NB4 (cell line): ENCODE measurements at places on chromosomes 2 and 18.

- no peak for DNase-seq
Observed at GRCh38 chr2:38131676-38132075, 55.7 kb upstream of the CYP1B1 start.

DNA sequence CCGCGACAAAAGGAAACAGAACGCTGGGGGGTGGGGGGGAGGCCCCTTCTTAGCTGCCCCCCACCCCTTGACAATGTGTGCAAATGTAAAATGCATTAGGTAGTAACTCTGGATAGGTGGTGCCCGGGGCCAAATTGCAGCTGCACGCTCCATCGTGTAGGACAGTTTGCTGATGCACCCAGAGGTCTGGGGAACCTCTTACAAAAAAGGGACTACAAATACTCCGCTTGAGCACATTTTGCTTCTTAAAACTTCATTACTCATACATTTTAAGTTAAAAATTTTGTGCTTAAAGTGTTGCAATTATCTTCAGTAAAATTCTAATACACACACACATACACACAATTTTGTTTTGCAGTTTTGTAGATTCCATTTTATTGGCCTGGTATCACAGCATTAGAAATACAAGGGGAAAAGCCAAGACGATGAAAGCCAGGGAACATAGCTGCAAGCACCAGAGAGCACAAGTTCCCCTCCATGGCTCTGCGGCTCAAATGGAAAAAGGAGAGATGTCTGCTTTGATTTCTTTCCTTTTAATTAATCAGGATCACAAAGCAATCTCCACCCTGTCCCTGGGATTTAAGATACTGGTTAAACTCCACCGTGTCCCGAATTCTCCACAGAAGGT lies 582.1 kb downstream of the ZEB2 start:
- DNase-seq: no peak

DNA sequence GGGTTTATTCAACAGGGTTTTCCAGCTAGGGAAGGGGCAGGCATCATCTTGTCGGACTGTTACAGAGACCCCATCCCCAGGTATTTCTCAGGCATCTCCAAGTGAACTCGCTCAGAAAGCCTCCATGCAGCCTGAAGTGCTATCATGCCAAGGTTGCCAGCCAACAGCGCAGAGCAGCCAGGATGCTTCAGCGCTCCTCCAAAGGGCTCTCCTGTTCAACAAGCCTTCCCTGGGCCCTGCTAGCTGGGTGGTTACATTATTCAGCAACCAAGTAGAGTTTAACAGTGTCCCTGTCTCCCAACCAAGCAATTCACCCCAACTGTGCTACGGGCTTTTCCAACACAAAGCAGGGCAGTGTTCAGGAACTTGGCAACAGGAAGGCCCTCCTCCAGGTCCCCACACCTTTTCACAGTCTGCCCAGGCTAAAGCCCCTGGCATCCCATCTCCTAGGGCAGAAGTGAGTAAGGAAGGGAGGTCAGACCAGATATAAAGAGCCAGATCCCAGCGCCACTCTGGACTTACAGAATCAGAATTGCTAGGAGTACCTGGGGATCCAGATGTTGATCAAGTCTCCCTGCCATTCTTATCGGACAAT lies 52.9 kb downstream of the ZBTB7C start:
- no peak for DNase-seq

GRCh38 chr2:7976206-7976605 lies 705.6 kb upstream of the ID2 start:
- no peak for DNase-seq

DNA sequence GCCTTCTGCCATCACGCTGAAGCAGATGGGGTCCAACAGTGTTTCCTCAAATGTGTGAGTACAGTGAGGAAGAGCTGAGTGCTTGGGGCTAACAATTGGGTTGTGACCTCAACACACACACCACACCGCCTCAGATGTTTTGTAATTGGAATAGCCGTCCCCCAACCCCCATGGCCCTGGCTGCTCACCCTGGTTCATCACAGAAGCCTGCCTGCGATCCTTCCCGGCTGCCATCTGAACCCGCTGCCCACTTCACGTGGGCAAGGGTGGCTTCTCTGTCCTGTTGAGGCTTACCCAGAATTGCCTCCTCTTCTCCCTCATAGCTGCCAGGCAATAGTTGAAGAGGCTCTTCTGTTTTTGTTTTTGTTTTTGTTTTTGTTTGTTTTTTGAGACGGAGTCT lies 44.1 kb downstream of the TGOLN2 start:
- no peak for DNase-seq

DNA sequence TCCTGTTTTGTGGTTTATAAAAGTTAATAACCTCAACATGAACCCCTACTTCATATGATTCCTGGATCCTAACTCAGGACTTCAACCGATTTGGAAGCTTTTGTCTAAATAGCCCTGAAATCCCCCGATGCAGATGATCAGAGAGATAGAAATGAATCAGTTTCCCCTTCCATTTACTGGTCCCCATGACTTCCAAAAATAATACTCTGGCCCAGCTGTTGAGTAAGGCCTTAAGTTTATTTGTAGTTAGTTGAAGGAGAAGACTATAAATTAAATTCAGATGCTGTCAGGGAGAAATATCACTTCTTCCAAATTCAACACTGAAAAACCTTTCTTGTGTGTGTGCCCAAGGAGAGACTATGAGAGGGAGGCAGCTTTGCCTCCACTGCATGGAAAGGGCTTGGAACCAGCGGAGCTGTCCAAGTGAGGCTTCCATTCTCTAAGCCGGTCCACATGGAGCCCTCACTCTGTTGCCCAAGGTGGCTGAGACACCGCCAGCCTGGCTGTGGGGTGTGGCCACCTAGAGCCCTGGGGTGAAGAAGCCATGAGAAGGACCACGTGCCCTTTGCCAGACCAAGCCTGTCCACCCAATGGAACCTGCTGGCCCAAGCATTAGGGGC lies 53.6 kb downstream of the PIEZO2 start:
- DNase-seq: no peak
